Erythroblast (primary cell): ENCODE measurements at places on chromosomes 3 and 15.

- no peak for DNase-seq
These were observed 769 bp upstream of the CSPG4 start for GRCh38 chr15:75713338-75713895.

DNA sequence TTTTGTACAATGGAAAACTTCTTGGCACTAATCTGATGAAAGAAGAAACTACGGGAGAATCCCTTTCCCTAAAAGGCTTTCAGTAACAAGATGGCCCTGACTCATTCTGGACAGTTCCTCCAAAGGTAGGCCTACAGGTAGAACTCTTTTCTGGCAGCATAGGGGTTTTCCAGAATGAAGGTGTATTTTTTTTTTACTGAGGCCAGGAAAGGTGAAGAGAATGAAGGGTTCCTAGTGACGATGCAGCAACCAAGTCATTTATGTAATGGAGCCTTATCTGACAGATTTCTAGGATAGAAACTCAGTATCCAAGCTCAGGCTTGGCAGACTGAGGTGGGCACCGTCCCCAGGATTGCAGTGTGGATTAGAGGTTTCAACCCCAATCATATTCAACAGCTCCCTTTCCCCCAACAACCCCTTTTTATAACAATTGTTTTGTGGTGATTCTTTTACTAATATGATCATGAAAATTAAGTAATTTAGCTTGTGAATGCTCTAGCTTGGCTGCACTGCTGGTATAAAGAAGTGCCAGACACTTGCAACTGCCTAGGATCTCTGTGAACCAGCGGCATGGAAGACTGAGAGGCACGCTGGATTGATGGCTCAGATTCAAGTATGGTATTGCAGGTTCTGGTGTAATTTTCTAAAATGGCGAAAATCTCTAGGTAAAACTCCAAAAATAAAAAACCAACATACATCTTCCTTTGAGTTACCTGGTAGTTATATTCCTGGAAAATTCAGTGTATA lies 8.7 kb upstream of the TRIM69 start:
- DNase-seq = peak; percentile 32

DNA sequence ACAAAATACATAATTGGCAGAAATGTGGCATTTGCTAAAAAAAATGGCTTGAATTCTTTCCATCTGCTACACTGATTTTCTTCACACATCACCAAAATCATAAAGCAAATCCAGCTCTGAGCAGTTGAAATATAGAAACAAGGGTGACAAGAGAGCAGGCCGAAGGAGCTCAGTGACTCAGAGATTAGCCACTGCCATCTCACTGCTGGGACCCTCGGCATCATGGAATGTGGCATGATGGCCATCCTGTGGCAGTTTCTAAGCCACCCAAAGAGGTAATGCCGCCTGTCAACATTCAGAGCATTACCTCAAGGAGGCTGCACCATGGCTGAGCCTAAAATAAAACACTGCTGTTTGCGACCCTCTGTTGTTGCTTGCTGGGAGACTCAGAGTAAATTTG lies 80.5 kb upstream of the OSBPL11 start:
- DNase-seq = no peak

- peak; percentile 66 for DNase-seq
These were observed 1037.2 kb downstream of the IGSF11 start for GRCh38 chr3:117997201-117998049.

- no peak for DNase-seq
These were observed 49.1 kb downstream of the IQSEC1 start for GRCh38 chr3:13023971-13024764.

DNA sequence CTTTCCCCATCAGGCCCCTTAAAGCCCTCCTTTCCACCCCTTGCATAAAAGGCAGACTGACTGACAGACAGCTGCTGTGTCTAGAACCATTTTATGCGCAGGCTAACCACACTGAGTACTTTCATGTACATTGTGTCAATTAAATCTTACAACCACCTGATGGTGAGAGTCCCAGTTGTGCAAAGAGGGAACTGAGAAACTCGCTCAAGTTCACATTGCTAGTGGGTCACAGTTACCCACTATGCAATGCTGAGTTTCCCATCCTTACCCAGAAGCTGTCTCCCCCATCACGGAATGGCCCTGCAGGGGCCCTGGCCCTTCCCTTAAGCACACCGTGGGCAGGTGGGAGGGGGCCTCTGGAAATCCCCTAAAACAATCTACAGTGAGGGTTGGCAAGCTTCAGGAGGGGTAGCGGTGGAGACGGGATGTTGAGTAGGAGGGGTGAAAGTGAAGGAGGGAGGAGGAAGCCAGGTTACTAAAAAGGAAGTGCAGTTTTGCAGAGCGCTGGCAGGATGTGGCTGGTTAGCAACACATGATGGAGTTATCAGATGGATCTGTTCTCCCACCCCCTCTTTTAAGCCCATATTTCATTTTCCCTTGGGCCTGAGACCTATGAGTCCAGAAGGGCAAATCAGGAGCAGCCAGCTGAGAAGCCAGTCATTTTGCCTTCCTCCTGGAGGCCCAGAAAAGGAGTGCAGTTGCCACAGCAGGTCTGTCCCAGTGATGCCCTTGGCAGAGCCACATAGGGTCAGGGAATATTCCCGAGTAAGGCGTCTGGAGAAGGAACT lies 30.0 kb downstream of the STARD5 start:
- DNase-seq = no peak

DNA sequence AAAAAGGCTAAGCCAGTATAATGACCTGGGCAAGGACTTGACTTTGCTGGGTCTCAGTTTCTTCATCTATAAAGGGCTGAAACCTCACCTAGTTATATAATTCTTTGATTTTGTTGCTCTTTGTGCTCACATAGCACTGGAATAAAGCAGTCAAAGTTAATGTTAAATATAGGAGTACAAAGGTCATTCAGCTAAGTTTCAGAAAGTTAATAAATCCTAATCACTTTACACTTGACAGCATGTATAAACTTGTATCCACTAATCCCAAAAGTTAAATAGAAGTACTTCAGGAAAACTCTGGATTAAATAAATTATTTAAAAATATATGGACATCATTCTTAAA lies 33.9 kb downstream of the PLCL2 start:
- no peak for DNase-seq

DNA sequence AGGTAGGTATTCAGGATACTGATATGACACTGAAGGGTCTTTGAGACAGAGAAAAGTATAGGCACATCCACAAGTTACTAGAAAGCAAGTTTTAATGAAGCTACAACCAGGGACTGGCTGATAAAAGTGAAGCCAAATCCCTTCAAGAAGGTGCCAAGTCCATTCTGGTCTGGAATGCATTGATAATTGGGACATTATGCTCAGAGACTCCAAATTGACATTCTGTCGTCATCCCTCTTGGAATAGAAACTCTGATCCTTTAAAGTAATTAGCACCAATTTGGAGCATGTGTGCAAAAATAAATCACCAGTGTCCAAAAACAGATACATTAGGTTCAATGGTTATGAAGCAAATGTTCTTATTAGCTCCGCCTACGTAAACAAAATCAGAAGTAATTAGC lies 47.3 kb upstream of the BCL6 start:
- no peak for DNase-seq

DNA sequence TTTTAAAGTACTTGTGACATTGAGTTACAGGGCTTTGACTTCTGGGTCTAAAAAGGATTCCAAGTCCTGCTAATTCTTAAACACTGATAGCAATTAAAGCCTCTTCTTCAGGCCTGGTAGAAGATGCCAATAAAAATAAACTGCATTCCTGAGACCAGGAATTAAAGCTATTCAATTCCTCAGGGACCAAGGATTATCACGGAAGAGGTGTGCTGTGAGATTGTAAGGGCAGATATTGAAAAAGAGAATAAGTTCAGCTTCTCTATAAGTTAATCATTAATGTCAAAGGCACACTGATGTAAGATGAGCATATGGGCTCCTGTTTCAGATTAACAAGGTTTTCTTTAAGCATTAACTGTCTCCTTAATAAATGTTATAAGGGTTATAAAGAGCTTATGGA lies 611.3 kb downstream of the SI start:
- no peak for DNase-seq

GRCh38 chr3:112013058-112013783 lies 14.5 kb downstream of the TAGLN3 start:
- DNase-seq = peak; percentile 56

- DNase-seq = no peak
These were observed 110.7 kb downstream of the EEFSEC start for GRCh38 chr3:128263946-128264345.

DNA sequence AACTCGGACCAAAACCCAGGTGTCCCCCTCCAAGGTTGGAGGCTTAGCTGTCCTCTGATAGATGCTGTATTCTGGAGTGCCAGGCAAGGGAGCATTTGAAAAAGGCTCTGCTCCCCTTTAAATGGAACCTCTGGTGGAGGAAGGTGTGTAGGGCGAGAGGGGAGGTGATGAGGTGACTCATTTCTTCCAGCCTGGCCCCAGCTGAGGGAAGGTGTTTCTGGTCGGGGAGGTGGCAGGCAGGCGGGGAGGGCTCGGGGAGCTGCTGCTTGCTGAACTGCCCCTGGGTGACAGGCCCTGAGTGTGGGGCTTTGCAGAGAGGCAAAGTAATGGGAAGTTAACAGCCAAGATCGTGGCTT lies 18.8 kb downstream of the PSTPIP1 start:
- DNase-seq = no peak

DNA sequence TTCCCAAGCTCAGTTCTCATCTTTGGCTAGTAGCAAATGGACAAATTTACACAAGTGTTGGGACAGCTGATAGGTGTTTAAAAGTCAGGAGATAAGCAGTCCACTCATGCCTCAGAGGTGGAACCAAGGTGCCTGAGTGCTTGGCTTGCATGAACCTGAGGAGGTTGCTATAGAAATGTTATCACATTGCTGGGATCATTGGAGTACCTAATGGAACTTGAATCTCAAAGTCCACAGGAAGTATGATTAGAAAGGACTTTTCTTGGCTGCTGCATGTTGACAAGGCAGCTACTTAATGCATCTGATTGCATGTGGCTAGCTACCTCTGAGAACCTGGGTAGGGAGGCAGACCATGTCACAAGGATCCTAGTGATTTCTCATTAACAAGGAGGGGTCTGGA lies 39.5 kb upstream of the C3orf80 start:
- no peak for DNase-seq

- DNase-seq = peak; percentile 55
These were observed at the start of gene PARP15 for GRCh38 chr3:122577409-122578031. Gene PARP15, plus strand, starts transcription at chr3:122577650. Its CDS starts 18 bp downstream, at chr3:122577668.

DNA sequence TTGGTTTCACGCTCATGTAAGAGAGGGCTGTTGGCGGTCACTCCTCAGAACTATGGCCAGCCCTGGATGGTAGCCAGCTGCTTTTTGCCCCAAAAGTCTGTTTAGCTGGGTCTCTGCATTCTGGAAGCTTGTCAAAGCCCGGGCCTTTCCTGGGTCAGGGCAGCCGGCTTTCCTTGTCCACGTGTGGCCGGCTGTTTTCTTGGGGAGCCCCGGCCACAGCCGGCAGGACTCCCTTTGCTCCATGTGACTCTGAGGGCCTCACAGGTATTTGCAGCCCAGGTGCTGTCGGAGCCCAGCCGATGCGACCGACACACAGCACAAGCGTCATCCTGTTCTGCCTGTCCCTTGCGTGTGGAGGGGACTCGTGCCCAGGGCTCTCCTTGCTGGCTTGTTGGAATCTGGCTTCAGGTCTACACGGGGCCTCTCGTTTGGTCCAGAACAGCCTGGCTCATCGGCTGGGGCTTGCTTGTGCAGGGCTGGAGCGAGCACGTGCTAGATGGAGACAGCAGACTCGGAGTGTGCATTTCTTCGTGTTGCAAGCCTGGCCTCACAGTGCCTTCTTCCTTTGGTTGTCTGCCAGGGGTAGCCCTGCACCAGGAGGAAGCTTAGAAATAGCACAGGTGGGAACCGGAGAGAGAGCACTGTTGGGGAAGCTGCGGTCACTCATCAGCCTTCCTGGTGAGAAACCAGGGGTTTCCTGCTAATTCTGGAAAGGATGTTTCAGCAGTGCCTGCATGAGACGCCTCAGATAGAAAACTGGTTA lies 51.5 kb downstream of the PGPEP1L start:
- no peak for DNase-seq

GRCh38 chr3:130783629-130784028 lies 37.0 kb upstream of the PIK3R4 start:
- no peak for DNase-seq

GRCh38 chr15:91196127-91196526 lies 96.1 kb downstream of the SV2B start:
- DNase-seq = no peak

DNA sequence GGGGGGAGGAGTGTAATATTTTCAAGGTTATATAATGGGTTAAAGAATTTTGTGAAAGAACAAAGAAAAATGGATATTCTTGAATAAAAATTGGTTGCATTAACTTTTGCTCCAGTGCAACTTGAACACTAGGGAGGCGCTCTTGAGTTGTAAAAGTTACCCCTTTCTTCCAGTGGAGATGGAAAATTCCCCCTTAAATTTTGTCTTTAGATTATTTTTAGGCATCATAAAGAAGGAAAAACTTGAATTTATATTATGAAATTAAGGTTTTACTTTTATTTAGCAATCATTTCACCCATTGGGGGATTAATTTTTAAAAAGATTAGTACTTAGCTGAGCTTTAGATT lies 550 bp upstream of the CHD2 start:
- peak; percentile 72 for DNase-seq

DNA sequence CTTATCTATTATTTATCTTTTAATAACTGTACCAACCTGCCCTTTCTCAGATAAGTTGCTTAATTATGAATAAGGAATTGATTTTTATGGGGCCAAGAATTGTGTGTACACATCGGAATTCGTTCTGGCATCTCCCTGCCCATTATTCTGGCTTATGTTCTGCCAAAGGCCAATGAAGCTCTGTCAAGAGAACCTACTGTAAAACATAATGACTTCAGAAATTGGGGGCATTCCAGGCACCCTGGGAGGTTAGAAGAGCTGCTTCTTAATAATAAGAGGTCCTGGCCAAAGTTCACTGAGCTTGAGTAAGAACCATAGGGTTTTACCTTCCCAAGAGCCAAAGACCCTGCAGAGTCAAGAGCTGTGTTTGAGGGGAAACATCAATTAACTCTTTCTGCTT lies 261.7 kb downstream of the SLC9A9 start:
- no peak for DNase-seq

DNA sequence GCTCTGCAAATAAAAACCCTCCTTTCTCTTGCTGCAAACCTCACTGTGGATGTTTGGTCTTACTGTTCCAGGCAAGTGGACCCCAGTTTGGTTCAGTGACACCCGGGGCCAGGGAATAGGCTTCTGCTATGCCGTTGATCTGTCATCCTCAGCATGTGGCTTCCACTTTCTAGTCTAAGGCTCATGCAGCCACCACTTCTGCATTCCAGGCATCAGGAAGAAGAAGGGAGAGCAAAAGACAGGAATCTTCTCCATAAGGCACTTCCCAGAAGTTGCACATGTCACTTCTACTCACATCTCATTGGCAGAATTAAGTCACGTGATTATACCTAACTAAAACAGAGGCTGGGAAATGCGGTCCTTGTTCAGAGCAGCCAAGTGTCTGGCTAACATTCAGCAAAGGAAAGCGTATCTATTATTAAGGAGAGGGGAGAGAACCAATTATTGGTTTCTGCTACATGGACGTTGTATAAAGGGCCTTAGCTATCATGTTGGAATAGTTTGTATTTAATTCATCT lies 173.6 kb upstream of the PFN2 start:
- no peak for DNase-seq

DNA sequence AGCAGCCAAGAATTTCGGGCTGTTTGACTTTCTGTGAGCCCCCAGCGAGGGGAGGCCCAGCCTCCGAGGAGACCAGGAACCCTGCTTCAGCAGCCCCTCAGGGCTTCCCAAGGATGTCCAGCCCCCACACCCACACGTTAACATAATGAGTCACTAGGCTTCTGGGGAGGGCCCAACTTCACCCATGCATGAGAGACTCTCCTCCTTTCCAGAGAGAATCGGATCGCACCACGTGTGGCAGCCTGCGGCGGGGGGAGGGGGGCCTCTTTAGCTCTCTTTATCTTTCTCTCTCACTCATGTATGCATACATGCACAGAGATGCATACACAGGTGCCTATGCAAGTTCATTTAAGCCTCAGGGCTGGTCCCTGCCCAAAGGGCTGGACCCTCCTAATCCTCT lies 3.1 kb upstream of the AP2M1 start:
- DNase-seq = no peak
